ENCODE measurements at places on chromosomes 12 and 14.

- no peak for DNase-seq
Observed at GRCh38 chr12:130087222-130087621, 75.0 kb upstream of the FZD10 start.

DNA sequence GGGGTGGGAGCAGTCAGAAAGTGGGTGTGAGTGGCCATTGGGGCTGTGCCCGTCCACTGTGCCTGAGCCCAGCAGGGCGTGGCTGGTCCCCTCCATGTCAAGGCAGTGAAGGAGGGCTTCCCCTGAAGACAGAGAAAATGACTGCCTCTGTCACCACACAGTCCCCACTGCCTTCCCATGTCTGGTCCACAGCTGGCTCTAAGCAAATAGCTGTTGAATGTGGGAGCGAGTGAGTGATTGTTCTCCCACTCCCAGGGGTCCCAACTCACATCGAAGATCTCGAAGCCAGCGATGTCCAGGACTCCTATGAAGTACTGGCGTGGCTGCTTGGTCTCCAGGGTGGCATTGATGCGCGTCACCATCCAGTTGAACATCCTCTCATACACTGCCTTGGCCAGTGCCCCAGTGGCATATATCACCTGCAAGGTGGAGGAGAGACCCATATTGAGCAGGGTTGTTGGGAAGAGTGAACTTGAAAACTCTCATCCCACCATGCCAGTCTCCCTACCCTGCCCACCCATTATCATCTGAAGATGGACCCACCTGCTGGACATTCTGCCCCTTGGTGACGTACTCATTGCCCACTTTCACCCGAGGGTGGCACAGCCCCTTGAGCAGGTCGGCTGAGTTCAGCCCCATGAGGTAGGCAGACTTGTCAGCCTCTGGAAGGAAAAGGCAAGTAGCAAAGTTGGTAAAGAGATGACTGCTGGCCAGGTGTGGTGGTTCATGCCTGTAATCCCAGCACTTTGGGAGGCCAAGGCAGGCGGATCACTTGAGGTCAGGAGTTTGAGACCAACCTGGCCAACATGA, 6.6 kb downstream of the MYH7 start:
- no peak for DNase-seq

GRCh38 chr12:48044396-48044795, 40.1 kb upstream of the COL2A1 start:
- DNase-seq, result no peak

GRCh38 chr12:15544589-15544988, 222.3 kb downstream of the PTPRO start:
- DNase-seq, result no peak

DNA sequence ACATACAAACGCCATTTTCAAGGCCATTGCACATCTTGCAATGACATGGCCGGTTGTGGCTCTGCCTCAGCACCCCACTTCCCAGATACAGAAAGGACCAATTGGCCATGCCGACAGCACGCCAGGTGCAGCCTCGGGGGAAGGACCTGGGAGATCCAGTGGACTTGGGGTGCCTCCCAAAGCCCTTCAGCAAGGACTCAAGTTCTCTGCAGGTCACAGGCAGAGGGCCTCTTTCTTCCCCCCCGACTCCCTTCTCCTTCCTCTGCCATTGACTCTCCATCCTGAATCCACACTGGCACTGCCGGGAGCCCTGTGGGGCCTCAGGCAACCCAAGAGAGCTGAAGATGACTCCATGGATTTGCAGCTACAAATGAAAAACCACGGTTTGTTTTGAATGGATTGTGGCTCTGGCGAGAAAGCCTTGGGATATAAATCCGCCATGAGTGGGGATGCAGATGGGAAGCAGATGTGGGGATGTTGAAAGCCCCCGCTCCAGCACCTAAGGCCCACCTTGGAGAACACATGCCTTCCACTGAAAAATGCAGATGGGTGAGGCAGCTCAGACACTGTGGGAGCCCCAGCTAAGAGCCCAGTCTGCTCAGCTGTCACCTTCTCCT, 35.1 kb upstream of the LTBP2 start:
- no peak for DNase-seq

DNA sequence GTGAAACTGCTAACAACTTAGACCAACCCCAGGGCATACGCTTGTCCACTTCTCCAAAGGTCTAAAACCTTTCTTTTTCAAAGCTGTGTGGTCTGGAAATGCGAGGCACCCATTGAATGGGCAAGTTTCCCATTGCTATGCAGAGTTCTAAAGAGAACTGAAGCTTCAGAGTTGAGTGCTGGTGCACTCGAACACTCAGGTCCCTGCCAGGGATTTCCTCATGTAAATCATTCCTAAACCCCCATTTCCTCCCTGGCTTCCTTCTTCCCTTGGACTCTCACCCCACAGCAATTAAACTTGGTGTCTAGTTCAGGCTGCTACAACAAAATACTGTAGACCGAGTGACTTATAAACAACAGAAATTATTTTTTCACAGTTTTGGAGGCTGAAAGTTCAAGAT, 2.2 kb upstream of the PXN start:
- no peak for DNase-seq

DNA sequence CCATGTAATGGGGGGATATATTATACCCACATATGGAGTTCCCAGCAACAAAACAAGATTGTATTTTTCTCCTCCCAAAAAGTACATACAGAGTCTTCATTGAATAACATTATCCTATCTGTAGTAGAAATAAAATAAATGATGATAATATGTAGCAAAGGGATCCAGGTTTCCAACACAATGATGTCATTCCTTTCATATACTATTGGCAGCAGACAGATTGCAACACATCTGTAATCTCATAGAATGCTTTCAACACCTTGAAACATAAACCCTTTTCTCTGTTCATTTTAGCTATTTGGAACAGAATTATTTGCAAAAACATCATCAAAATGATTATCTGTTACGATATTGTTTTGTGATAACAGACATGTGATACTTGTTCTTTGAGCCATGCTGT, 317.6 kb downstream of the DPF3 start:
- DNase-seq, result no peak

DNA sequence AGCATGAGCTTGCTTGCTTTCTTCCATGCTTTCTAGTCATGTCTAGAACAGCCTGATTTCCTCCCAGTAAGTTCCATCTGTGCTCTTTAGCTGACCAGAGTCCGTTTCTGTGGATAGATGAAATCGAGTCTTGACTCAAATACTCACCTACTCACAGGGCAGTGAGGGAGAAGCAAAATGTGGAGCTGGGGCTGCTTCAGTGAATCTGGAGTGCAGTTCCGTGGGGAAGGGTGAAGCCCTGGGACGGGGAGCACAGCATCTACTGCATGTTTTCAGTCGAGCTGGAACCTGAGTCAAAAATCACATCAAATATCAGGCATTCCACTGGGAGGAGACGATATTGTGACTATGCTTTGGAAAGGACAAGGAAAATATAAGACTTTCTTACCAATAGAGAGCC, 70.3 kb upstream of the PRMT8 start:
- DNase-seq, result no peak

GRCh38 chr12:25584596-25584995, 31.5 kb upstream of the LMNTD1 start:
- DNase-seq, result no peak

- no peak for DNase-seq
Observed at GRCh38 chr12:64092507-64093196, 129.4 kb downstream of the KICS2 start.

- DNase-seq, result no peak
Observed at GRCh38 chr12:123233505-123234308, 471 bp downstream of the MTRFR start.

DNA sequence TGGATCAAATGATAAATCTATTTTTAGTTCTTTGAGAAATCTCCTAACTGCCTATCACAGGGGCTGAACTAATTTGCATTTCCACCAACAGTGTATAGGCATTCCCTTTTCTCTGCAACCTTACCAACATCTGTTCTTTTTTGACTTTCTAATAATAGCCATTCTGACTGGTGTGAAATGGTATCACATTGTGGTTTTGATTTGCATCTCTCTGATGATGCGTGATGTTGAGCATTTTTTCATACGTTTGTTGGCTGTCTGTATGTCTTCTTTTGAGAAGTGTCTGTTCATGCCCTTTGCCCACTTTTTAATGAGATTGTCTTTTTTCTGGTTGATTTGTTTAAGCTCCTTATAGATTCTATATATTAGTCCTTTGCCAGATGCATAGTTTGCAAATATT, 67.1 kb downstream of the IFNG-AS1 start:
- no peak for DNase-seq

DNA sequence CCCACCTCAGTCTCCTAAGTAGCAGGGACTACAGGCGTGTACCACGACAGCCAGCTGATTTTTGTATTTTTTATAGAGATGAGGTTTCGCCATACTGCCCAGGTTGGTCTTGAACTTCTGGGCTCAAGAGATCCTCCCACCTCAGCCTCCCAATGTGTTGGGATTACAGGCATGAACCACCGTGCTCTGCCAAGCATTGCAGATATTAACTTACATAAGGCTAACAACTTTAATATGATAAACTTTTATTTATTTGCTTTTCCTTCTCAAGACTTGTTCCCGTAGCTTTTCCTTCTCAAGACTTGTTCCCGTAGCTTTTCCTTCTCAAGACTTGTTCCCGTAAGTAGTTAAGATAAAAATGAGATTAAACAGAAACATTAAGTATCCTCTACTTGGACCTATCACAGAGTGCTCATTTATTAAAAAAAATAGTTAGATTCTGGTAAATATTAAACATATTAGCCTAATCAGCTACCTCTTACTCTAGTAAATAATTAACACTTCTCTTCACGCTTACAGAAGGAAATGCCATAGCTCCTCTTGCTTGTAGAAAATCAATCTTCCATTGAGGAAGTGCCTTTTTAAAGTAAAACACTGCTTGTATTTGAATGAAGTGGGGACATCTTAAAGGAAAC, 157.7 kb upstream of the KITLG start:
- DNase-seq, result no peak

- no peak for DNase-seq
Observed at GRCh38 chr12:90839346-90839745, 115.6 kb downstream of the CCER1 start.

- no peak for DNase-seq
Observed at GRCh38 chr12:122820838-122821271, 14.4 kb upstream of the HIP1R start.

GRCh38 chr12:4580281-4580688, 18.3 kb downstream of the DYRK4 start:
- no peak for DNase-seq

- no peak for DNase-seq
Observed at GRCh38 chr14:35341454-35341750, 49.2 kb downstream of the PSMA6 start.

DNA sequence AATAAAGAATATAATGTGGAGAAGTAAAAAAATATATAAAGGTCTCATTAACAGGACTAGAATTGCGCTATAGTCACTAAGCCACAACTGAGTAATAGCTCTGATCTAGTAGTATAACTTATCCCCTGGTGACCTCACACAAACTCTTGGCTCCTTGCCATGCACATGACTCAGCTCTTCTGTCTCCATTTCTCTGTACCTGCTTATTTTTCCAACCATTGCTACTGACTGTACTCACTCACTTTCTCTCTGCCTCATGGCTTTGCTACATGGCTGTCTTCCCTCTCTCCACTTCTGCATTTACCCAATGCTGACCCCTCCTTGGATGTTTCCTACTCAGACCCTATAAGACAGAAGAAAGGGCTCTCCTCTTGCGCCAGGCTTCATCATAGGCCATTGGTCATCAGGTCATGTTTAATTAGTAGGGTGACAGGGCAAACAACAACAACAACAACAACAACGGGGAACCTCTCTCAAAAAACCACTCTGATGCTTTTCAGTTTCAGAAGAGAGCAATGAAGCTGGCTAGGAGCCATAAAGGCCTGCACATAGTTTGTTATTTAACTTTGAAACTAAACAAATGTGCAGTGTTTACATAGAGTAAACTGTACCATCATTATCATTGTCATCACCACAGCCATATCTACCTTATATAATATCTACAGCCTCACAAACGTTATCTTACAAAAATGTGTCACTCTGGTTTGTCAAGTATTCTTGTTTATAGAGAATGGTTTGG, 25.6 kb upstream of the KRAS start:
- DNase-seq, result no peak

GRCh38 chr12:128543460-128543859, 276.5 kb downstream of the TMEM132C start:
- no peak for DNase-seq

DNA sequence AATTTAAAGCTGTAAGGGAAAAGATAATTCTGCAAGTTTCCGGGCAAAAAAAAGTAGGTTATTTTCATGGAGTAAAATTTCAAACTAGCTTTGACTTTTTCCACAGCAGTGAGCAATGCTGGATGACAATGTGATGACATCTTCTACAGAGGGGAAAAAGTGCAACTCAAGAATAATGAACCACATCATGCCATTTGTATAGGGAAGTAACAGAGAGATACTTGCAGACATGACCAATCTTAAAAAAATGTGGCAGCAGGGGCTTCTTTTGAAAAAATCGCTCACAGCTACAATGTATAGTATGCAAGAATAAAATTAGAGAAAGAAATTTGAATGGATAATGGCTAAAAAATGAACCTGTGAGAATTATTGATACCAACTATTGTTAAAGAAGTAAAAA, 115.5 kb downstream of the DHRS2 start:
- no peak for DNase-seq

GRCh38 chr12:47112679-47113078, 32.9 kb upstream of the AMIGO2 start:
- no peak for DNase-seq

DNA sequence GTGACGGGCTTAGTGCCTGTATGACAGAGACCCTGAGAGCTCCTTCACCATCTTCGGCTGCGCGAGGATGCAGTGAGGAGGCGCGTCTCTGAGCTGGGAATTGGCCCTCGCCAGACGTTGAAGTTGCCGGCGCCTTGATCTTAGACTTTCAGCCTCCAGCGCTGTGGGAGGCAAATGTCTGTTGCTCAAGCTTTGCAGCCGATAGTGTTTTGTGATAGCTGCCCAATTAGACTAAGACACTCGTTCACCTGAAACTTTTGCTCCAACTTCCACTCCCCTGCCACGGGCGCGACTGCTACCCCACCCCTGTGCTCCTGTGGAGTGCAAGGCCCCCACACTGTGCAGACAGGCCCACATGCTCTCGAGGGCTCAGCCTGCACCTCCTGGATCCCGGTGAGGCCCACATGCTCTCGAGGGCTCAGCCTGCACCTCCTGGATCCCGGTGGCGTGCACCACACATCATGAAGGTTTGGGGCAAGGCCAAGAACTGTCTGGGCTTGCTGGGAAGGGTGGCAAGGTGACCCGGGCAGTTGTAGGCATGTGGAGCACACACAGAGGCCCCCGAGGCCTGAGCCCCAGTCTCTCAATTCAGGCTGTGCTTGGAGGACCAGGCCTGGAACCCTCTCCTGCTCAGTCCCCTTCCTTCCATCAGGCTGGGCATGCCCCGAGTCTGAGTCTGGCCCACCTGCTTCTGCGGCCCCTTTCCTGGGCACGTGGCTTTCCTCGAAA, 324.6 kb downstream of the TMEM121 start:
- no peak for DNase-seq

DNA sequence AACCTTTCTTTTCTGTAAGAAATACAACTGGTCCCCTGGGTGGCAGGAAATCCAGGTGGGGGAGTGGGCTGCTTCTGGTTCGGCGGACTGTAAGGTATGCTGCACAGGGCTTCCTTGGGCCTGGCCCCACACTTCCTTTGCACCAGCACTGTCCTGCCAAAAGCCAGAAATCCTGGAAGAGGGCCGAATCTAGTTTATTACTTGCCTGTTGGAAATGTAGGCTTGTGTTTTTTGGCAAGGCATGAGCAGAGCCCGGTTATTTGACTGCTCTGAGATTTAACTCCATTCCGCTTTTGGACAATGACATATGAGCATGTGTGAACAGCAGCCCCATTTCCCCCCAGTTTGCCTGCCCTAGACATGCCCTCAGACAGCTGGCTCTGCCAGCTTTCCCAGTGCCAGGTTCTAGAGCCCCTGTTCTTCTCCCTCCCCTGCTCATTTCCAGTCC, 86.6 kb downstream of the BORCS5 start:
- no peak for DNase-seq

GRCh38 chr12:13146336-13146938, 43.0 kb upstream of the GSG1 start:
- no peak for DNase-seq
